ENCODE measurements at places on chromosomes 12 and 14.

- no peak for DNase-seq
Observed at GRCh38 chr14:49898485-49898884, 5.6 kb downstream of the ARF6 start.

DNA sequence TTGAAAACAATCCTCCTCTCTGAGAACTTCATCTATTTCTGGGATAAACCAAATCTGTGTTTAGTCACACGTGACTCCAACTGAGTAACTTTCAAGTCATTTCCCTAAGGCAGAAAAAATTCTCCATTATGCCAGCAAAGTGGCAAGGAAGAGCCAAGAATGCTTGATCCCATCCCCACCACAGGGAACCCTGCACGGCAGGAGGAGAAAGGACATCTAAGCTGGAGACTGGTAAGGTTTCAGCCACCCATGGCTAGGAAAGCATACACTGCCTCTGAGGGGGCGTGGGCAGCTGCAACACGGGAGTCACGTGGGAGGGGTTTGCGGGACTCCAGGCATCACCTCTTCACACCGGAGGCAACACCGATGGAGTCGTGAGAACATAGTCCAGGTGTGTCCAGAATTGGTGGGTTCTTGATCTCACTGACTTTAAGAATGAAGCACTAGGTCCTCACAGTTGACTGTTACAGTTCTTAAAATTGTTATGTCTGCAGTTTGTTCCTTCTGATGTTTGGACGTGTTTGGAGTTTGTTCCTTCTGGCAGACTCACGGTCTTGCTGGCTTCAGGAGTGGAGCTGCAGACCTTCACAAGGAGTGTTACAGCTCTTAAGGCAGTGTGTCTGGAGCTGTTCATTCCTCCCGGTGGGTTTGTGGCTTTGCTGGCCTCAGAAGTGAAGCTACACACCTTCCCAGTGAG is 2.7 kb upstream of the SIVA1 start:
- DNase-seq: no peak

DNA sequence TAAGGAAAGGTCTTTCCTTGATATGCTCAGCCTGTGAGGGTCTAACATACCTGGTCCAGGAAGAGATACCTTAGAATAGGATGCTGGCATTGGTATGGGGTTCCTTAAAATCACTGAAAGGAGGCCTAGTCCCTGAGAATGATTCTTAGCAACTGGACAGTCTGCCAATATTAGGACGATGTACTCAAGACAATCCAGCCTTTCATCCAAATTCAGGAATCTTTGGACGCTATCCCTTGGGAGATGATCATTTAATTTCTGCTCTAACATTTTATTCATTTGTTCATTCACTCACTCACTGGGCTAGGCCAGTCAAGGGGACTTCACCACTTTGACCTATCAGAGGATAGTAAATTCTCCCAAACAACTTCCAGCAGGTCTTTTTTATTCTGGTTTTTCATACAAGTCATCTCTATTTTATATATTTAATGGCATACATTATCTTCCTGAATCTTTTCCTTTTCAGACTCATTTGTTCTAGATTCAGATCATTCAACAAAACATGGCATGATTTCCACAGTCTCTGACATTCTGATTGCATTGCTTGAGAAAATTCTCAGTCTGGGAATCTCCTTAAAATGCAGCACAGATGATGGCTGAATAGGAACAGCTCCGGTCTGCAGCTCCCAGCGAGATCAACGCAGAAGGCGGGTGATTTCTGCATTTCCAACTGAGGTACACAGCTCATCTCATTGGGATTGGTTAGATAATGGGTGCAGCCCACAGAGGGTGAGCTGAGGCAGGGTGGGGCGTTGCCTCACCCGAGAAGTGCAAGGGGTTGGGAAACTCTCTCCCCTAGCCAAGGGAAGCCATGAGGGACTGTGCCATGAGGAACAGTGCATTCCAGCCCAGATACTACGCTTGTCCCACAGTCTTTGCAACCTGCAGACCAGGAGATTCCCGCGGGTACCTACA is 118.0 kb upstream of the PRICKLE1 start:
- DNase-seq: no peak

GRCh38 chr12:94309373-94309772 is 150.3 kb downstream of the CEP83 start:
- no peak for DNase-seq

DNA sequence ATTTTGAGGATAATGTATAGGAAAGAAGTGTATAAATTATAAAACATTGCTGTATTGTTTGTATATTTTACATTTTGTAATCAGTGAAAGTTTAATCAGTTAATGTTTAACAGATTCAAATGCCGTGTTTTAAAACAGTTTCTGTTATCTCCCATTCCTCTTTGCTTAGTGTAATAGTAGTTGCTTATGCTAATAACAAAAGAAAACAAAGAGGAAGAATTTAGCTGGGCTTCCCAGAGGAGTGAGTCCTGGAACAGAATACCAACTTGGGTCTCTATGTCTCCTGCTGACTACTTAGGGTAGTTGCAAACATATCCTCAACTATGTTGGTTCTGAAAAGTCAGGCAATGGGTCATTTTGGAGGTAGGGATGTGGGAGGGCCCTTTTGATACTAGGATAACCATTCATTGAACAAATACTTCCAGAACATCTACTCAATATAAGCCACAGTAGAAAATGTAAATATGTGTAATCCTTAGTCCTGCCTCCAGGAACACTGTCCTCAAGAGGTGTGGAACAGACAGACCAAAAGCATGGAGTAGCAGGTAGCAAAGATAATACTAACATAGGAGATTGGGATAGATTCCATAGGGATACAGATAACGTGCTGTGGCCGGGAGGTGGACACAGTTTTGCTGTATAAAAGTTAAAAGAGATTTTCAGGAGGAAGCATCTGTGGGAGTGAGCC is 36.1 kb upstream of the EVL start:
- DNase-seq: no peak

DNA sequence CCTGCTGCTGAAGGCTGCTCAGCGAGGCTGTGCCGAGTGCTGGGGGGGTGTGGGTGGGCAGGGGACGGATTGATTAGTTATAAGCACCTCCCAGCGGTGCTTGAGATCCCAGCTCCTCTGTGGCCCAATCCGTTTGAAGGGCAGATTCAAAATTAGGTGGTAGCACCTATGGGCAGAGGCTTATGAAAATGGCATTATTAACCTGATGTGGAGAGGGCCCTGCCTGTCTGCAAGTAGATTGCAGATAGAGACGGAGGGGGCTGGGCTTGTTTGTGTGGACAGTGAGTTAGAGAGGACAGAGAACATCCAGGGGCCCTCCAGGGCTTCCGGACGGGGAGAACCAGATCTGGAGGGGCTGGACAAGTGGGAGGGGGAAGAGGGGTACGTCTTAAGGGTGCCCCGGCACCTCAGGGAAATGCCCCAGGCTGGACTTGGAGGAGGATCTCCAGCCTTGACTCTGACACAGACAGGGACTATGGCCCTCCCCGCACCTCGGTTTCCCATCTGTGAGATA is at the start of gene RTL1:
RTL1 (minus strand) TSS at position 51 of the 514 bp plus-strand sequence. CDS start 18,934 bp downstream, outside the sequence.
- no peak for DNase-seq

- no peak for DNase-seq
Observed at GRCh38 chr12:129704232-129704830, 199.5 kb downstream of the TMEM132D start.

GRCh38 chr14:32319368-32320049 is 9.6 kb upstream of the AKAP6 start:
- DNase-seq: no peak

DNA sequence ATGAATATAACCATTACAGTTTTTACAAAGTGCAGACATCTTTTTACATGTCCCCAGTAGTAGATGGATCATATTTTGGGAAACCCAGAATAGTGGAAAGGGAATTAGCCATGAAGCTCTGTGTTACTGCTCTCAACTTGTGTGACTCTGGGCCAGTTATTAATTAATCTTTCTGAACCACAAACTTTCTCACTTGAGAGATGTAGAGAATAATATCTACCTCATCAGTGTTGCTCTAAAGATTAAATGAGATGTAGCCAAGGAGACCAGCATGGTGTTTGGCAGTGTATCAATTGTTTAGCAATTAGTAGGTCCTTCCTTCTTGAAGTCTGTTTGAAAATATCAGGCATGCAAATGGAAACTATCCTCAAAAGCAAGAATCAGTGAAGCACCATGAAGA is 169.2 kb downstream of the TMTC2 start:
- no peak for DNase-seq

- no peak for DNase-seq
Observed at GRCh38 chr12:28065889-28066630, 93.5 kb upstream of the PTHLH start.

DNA sequence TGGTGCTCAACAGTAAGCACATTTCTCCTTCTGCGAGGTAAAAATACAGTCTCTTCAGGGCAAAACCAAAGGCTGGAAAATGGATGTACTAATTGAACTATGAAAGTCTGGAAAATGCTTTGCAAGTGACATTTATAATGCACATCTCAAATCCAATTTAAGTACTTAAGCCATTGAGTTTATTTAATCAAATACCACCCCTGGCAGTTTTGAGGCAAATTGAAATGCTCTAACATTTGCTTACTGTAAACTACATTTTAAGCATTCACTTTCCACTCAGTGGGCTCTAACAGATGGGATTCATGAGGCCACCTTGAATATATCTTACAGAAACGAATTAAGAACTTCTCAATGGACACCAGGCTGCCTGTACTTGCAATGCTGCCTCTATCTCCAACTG is 69.7 kb downstream of the HELB start:
- no peak for DNase-seq

DNA sequence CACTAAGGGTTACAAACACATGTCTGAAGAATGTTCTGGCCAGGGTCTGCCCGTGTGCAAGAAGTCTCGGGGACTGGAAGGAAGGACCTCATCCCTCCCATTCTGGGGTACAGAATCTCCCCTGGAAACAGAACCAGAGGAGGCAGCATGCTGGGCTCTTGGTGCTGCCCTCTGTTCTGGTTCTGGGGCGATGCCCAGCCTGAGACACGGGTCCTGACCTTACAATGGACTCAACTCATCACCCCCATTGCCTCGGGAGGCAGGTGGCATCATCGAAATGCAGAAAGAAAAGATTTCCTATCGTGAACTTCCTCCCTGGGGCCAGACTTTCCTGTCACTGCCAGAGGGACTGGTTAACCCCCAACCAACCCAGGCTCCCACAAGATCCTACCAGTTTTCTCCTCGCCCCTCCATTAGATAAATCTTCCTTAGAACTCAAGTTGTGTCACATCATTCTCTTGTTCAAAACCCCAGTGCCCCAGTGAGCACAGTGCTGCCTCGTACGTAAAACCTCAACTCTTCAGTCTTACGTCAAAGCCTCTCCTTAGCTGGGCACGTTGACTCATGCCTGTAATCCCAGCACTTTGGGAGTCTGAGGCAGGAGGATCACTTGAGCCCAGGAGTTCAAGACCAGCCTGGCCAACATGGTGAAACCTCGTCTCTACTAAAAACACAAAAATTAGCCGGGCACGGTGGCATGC is 52.1 kb downstream of the PSMA6 start:
- no peak for DNase-seq

- DNase-seq: no peak
Observed at GRCh38 chr12:106106892-106107291, 31.9 kb downstream of the NUAK1 start.

GRCh38 chr12:68028647-68029046 is 39.4 kb downstream of the IFNG-AS1 start:
- no peak for DNase-seq
